Esophagus muscularis mucosa (tissue), 4 donors: ENCODE measurements at places on chromosomes 2 and 18. TPM values are rescaled to one million over a fixed set of nuclear protein-coding genes. Genes with fewer than 3 reads are reported as not detected.

The LYG1 gene
- 0.65 TPM for total RNA-seq

- DNase-seq, result no peak
Observed at GRCh38 chr18:50453014-50453680, 78.3 kb downstream of the SKA1 start.

- no peak for DNase-seq
Observed at GRCh38 chr2:207107551-207107950, 58.2 kb downstream of the KLF7 start.

DNA sequence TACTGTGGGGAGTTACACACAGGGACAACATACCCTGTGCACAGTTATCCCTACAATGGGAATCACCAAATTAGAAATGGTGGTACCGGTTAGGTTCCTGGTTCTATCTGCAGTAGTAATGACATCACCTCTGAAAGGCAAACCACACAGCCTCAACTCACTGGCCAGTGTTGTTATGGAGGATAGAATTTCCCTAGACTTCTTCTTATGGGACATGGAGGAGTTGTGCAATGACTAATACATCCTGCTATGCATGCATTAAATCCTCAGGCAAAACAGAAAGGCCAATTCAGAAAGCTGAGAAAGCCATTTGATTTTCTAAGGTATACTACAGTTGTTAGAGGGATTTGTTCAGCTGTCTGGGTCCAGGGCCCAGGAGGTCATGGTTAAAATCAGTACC lies 439.3 kb downstream of the TMX3 start:
- DNase-seq, result no peak

The CNTNAP5 gene
- total RNA-seq, result not detected

The POTEI gene
- not detected for total RNA-seq

- DNase-seq, result no peak
Observed at GRCh38 chr2:229164545-229165249, 106.4 kb downstream of the PID1 start.

The CYS1 gene
- total RNA-seq, result 23.3 TPM

- DNase-seq, result no peak
Observed at GRCh38 chr2:208359632-208359986, 47.0 kb upstream of the PTH2R start.

DNA sequence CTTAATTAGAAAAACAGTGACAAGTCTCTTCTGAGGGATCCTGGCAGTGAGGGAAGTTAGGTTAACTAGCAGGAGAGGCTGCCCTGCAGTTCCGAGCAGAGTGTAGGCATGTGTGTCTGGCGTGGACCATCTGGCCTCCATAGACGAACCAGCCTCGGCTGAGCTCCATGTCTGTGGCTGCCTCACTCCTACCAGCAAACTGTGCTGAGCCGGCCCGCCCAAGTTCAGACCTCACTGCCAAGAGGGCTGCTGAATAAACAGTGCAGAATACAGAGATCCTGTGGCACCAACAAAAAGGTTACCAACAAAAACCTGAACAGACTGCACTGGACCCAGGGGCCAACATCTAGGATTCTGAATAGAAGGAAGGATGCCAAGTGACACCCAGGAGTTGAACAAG lies 27.3 kb downstream of the INO80C start:
- DNase-seq, result no peak

The KIF3C gene
- 11.9 TPM for total RNA-seq

DNA sequence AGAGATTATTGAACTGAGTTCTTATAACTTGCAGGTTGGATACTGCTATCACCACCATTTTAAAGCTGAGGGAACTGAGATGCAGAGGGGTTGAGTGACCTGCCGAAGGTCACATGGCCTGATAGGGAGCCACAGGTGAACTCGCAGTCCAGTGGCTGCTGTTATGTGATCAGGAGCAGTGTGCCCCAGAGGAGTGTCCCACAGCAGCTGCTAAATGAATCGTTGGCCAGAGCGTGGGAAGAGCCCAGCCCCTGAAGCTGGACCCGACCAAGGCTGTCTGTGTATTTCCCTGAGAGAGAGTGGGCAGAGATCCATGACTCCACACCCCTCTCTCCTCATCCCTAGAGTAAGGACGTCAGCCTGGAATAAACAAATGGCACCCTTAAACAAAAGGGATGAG lies 26.7 kb upstream of the PRLH start:
- no peak for DNase-seq

- no peak for DNase-seq
Observed at GRCh38 chr2:181570833-181571661, 85.9 kb downstream of the CERKL start.

DNA sequence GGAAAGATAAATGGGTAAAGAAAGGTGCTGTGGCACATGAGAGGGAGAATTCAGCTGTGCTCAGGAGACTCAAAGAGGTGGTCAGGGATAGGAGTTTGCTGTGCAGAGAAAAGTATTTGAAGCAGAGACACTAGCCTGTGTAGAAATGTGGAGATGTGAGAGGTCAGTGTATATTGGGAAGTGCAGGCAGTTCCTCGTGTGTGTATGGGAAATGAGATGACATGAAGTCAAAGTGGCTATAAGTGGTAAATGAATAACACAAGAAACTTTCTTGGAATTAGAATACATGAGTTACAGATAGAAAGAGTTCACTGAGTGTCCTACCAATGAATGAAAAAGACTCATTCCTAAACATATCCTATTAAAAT lies 11.6 kb downstream of the MAP3K20 start:
- DNase-seq, result no peak

The BMP10 gene
- not detected for total RNA-seq

- no peak for DNase-seq
Observed at GRCh38 chr2:70983506-70984227, 5.2 kb downstream of the ANKRD53 start.

DNA sequence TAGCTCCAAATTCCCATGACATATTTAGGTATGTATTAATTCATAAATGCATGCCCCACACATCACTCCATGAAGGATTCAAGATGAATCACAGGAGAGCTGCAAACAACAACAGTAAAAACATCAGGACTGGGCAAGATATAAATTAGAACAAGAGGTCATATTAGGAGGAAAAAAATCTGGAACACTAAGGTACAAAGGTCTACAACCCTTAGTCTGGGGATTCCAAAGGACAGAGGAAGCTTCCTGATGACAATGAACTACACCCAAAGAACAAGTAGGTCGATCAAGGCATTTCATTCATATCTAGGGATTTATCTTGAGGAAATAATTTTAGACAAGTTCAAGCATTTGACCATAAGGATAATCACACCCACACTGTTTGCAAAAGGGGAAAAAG lies 14.5 kb downstream of the VPS4B start:
- no peak for DNase-seq

DNA sequence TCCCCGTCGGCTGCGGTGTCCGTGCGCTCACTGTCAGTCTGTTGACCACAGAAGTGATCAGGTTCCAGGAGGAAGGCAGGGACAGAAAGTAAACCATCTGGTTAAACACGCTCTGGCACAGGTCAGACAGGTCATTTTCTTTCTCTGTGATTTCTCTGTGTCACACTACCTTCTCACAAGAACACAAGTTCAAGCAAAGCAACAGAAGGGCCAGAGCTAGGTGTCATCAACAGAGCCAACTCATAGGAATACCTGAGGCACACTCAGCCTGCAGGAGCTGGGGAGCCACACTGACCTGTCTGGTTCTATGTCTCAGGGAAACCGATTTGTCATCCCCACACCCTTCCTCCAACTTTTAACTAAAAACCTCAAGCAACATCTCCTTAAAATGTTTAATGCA lies 115.1 kb upstream of the ZBTB14 start:
- DNase-seq, result no peak

DNA sequence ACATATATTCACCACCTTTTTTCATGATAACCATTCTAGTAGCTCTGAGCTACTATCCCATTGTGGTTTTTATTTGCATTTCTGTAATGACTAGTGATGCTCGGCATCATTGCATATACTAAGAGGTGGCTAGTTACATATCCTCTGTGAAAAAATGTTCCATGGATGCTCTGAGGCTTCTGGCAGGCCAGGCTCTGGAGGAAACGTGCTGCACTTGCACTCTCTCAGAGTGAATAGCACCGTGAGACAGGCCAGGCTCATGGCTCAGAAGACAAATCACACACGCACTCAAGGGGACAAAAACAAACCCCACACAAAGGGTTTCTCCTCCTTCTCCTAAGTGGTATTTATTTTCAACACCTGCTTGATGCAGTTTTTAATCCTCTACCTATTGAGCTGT lies 1085.3 kb upstream of the CNTNAP5 start:
- no peak for DNase-seq

DNA sequence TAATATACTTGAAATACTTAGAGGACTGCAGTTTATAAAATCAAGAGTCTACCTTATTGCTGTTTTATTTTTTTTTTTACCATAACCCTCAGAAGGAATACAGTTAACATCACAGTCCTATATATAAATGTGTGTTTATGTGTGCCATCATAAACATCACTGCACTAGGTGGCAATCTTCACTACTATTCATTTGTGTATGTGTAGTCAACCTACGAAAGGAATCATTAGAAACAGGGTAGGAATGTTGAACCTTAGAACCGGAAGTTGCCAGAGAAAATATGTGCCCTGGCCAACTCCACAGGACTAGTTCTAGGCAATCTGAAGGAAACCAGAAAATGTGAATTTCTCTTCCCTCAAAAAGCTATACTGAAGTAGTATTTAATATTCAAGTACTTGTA lies 3.4 kb downstream of the GEN1 start:
- no peak for DNase-seq

GRCh38 chr2:37367310-37367709 lies 22.9 kb downstream of the QPCT start:
- no peak for DNase-seq

DNA sequence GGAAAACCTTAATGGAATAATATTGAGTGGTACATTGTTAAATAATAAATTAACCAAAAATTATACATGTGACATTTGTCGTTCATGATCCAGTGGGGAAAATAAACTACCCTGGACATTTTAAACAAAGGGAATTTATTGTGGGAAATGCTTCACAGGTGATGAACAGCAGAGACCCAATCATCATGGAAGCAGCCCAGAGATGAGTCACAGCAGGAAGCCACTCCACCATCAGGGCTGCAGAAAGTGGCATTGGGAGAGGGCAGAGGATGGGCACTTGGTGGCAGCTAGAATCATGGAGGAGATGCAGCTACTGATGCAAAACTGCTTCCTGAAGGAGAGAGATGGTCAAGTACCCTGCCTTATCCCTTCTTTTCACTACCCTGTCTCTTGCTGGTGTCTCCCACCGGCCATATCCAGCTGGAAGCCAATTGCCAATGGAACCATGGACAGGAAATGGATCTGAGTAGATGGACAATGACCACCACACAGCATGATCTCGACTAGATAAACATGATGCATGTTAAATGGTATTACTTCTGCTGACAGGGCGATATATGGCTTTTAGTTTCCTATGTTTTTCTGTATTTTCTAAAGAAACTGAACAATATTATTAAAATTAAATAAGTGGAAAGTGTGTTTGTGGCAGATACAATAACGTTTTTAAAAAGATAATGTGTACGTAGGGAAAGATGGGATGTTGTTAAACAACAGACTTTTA lies 139.8 kb downstream of the RPIA start:
- DNase-seq, result peak; percentile 78

GRCh38 chr18:44325903-44326635 lies 354.6 kb upstream of the SETBP1 start:
- DNase-seq, result no peak

DNA sequence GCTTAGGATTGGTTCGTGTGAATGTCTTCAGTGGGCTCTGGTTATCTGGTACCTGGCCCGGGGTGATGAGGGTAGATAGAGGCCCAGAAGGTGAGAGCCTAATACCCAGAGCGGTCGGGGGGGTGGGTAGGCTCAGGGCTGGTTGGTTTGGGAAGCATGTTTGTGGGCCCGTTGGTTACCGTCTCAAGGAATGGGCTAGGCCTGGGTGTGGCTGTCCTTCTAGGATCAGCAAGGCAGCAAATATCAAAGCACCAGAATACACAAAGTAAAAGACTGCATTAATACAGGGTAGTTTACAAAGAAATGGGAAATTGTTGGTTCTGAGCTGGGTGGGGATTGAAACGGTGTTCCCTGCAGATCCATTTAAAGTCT lies 6.0 kb upstream of the IL1R2 start:
- DNase-seq, result no peak

GRCh38 chr2:134198006-134198634 lies 55.8 kb upstream of the MGAT5 start:
- DNase-seq, result no peak

DNA sequence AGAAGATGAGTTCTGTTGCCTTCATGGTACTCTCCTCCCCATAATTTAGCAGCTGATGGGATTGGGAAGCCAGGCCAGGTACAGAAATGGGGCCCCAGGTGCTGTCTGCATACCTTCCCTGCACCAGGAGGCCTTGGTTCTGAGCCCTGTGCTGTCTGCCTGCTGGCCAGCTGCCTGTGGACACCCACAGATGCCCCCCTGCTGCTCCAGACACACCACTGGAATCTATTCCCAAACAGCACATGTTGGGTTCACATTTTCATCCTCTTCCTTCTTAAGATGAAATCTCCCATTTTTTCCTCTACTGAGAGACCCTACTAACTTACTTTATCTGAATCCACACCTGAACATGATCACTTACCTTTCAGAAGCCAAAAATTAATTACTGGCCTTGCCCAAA lies 152.0 kb upstream of the CCDC68 start:
- no peak for DNase-seq

DNA sequence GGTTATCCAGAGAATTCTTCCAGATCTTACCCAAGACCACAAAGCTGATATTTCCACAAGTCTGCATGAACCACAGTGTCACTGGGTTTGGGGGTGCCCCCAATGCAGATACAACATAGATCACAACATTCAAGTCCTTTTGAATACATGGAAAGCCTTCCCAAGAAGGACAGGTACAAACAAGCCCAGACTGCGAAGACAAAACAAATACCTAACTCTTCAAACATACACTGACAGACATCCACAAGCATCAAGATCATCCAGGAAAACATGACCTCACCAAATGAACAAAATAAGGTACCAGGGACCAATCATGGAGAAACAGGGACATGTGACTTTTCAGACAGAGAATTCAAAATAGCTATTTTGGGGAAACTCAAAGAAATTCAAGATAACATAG lies 93.1 kb downstream of the MDH1 start:
- no peak for DNase-seq

DNA sequence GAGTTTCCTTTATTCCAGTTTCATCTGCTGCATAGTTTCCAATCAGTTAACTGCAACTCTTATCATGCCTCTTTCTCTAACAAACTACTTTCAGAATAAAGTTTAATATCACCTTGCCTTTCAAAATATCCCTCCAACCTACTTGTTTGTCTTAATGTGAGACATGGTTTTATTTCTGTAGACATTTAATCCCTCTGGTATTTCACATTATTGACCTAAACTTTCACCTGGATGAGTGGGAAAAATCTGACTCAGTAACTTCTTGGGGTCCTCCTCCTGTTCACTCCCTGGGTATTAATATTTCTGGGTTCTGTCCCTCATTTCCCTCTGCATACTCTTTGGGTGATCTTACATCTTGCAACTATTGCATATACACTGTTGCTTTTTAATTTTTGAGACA lies 27.9 kb downstream of the MSH6 start:
- no peak for DNase-seq

DNA sequence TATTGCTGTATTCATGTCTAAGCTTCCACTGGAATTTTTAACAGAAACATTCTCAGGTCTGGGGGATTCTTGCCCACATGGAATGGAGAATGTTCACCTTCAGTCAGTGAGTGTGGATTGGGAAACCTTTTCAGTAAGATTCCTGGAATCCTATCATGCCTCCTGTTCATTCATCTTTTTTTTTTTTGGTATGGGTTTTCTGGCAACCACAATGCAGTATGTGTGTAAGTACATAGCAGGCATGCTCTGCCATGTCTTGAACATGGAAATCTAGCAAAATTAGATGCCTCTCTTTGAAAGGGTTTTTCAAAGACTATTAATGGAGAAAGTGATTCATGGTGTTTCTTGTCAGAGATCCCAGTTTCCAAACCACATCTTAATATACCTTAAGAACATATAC lies 176.5 kb downstream of the LTBP1 start:
- no peak for DNase-seq
